Left renal cortex interstitium (tissue), 4 donors: ENCODE measurements at places on chromosomes 12 and 14. TPM values are rescaled to one million over a fixed set of nuclear protein-coding genes. Genes with fewer than 3 reads are reported as not detected.
A peak's percentile ranks its signal among the peaks of the same experiment; 100 is the strongest.

DNA sequence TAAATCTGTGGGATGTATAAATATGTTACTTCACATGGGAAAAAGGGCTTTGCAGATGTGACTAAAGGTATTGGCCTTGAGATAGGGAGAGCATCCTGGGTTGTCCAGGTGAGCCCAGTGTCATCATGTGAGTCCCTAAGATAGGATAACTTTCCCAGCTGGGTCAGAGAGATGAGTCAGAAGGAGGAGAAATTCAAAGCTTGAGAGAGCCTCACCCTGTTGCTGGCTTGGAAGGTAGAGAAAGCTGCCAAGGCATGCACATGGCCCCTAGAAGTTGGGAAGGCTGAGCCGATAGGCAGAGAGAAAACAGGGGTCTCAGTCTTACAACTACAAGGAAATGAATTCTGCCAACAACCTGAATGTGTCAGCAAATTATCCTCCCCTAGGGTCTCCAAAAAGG, 213.0 kb downstream of the ADGRD1 start:
- no peak for DNase-seq

GRCh38 chr12:132634411-132634990, 15.9 kb downstream of the P2RX2 start:
- DNase-seq = no peak

GRCh38 chr14:58629281-58629680, 8.5 kb upstream of the DACT1 start:
- DNase-seq = no peak

GRCh38 chr12:53252349-53252916, 15.7 kb upstream of the ESPL1 start:
- no peak for DNase-seq

- no peak for DNase-seq
Measured at GRCh38 chr12:112843287-112843686, 51.7 kb downstream of the RPH3A start.

GRCh38 chr12:31323391-31324115, 2.4 kb downstream of the SINHCAF start:
- DNase-seq = peak; percentile 42

GRCh38 chr12:106287364-106287763, 15.2 kb upstream of the TCP11L2 start:
- no peak for DNase-seq

- no peak for DNase-seq
Measured at GRCh38 chr14:63735720-63736119, 7.9 kb upstream of the SGPP1 start.

DNA sequence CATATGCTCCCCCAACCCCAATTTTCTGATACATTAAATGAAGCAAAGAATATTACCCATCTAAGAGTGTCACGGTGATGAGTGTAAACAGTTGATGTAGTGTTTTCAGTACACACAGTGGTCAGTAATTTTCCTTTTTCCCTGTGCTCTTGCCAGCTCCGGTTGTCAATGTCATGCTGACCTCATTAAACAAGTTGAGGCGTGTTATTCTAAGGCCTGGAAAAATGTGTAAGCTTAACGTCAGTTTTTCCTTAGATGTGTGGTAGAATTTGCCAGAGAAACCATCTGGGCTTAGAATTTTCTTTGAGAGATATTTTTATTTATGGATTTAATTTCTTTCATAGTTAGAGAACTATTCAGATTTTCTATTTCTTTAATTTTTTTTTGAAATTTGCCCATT, 11.7 kb upstream of the SERPINA6 start:
- no peak for DNase-seq

DNA sequence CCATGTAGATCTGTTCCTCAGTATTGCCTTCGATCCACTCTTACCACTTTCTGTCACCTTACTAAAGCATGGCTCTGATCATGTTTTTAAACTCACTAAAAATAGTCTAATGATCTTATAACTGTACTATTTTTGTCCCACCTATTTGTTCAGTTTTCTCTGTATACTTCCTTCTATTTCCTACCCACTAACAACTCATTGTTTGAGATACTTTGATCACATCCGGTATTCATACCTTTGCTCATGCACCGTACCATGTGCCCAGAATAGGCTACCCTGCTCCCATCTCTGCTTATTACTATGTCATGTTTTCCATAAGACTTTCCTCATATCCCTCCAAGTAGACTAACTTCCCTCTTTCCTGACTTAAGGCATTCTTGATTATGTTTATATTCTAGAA, 128.6 kb downstream of the MED13L start:
- no peak for DNase-seq

DNA sequence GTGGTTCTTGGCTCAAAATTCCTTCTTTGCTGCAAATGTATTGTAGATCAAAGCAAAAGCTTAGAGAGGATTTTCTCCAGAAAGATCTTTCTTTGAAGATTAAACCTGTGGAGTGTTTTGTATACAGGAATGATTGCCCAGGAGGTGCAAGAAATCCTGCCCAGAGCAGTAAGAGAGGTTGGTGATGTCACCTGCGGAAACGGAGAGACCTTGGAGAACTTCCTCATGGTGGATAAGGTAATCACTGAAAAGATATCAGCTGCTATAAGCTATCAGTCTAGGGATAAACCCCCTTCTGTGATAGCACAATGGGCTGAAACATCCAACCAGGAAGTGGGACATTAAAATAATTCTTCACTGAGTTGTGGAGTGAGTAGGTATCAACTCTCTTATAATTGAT, 85.7 kb downstream of the MYRFL start:
- no peak for DNase-seq

- DNase-seq = no peak
Measured at GRCh38 chr14:32597771-32598170, 268.7 kb downstream of the AKAP6 start.

DNA sequence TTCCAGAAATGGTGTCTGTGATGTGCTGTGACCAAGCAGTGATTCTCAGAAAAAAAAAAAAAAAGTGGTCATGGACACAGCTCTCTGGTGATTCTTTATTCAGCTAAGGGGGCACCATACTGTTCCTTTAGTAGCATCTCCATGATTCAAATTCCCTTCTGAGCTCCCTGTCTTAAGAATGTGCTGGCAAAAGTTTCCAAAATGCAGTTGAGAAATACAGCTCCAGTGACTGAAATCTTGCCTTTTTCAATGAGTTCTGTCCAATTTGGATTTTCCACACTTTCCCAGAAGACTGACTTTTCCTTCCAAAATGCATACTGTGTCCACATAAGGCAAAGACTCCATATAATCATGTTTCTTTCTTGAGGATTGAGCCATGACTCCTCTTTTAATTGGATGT, 24.3 kb upstream of the CPM start:
- no peak for DNase-seq

- DNase-seq = no peak
Measured at GRCh38 chr14:59132796-59133494, 55.5 kb upstream of the DAAM1 start.

DNA sequence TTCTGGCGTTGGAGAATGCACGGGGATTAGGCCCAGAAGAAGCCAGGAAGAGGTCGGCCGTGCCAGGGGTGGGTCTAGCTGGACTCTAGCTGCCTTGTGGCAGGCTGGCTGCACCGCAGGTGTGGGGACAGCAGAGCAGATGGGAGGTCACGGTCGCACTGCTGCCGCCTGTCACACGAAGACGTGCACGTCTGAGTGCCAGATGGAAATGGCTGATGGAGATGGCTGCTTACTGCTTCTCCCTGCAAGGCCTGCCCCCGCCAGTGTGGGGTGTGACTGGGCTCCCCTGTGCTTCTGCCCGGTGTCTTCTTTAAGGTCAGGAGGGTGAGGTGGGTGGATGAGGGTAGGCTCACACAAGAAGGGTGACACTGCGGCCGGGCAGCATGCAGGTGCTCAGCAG, 79.0 kb downstream of the MOK start:
- no peak for DNase-seq

DNA sequence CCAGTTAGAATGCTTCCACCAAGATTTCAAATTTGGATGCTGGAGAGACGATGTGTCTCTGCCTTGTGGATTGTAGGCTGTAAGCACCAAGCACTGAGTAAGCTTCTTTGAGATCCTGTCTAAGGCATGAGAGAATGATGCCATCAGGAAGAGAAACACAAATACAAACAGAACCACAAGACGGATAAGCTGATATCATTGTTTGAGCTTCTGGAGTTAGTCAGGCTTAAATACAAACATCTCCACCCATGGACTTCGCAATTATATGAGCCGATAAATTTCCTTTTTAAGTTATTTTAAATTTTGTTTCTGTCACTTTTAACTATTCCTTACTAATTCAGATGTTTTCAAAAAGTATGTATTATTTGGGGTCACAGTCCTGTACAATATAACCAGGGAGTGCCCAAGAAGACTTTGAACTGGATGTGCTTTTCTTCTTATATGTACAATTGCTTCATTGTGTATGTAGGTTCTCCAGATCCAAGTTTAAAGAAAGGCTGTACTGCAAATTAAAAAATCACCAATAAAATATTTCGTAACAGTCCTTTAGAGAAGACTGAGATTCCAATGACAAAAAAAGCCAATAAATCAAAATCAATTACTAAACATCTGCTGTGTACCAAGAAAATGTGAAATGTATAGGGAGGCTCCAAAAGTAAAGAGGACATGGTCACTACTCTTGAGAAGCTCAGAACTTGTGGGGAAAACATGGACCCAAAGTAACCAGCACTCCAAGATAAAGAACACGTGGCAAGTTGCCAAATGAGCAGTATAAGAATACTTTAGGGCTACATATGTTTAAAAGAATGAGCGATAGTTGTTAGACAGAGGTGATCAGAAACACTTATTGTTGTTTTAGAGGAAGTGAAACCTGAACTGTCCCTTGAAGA, 274.1 kb downstream of the ADAMTS20 start:
- no peak for DNase-seq

- no peak for DNase-seq
Measured at GRCh38 chr12:83388551-83388950, 701.8 kb downstream of the TMTC2 start.

- DNase-seq = no peak
Measured at GRCh38 chr12:109739747-109740693, 26.4 kb downstream of the FAM222A start.

DNA sequence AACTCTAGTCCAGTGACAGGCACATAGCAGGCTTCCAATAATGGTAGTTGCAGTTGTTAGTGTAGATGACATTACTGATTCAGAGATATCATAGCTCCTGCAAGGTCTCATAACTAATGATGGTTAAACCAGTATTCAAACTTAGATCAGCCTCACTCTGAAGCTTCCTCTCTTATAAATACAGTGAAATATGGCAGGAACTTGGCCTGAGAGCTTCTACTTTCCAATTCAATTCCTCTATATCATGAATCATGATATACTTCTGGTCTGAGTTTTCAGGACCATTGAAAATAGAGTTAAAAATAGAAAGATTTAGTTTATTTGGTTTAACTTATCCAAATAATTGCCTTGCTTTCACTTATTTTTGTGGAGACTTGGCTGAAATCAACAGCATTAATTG, 167.5 kb upstream of the NOVA1 start:
- DNase-seq = no peak

- no peak for DNase-seq
Measured at GRCh38 chr12:18261273-18261672, at the start of gene PIK3C2G. TSS of gene PIK3C2G (plus strand) at chr12:18261518. CDS start at chr12:18282082, 20,564 bp downstream.

GRCh38 chr14:39102265-39102968, 618 bp downstream of the SEC23A start:
- DNase-seq = no peak

DNA sequence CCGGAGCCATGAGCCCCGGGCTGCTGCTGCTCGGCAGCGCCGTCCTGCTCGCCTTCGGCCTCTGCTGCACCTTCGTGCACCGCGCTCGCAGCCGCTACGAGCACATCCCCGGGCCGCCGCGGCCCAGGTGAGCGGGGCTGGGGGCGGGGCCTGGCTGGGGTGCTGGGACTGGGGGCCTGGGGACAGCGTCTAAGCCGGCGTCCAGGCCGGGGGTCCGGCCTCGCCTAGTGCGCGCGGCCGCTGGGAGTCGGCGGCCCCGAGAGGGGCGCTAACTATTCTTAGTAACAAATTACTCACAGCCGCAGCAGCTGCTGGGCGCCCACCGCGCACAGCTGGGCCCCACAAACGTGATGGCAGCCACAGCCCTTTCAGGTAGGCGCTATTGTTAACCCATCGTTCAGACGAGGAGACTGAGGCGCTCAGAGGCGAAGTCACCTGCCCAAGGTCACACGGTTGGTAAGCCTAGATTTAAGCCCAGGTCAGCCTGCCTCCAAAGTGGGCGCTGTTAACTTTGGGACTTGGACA, 374 bp downstream of the CYP46A1 start:
- no peak for DNase-seq

DNA sequence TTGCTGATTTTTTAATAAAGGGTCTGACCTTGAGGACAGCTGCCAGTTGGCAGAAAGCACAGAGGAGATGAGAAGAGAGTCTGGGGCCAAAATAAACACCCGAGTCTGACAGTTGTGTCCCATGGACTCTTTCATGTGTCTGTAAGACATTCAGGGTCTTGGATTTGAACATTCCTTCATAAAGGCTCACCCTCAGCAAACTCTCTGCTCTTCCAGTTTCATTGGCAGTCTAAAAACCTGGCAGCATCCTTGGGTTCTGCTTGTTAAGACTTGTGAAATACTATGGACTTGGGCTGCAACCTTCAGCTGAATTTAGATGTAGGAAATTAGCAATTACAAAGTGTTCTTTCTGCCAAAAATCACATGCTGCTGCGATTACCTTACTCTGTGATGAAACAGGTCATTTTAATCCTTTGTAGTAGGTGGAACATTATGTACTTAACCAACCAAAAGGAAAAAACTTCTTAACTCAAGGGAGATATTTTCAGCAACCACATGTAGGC, 32.0 kb upstream of the LMNTD1 start:
- no peak for DNase-seq

DNA sequence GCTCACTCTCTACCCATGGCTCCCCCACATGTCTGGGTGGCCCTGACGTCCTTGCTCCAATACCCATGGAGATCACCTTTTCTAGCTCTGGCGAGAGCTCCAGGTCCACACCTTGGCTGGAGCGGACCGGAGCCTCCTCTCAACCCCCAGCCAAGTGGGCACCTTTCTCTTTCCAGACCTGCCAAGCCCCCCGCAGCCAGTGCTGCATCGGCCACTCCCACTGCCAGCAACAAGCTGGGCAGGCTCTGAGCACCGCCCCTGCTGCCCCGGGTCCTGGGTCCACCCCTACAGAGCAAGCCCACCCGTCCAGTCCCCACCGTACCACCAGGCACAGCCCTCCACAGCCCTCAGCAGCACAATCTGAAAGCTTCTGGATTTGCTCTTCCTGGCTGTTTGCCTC, 98.2 kb upstream of the C14orf180 start:
- DNase-seq = no peak

DNA sequence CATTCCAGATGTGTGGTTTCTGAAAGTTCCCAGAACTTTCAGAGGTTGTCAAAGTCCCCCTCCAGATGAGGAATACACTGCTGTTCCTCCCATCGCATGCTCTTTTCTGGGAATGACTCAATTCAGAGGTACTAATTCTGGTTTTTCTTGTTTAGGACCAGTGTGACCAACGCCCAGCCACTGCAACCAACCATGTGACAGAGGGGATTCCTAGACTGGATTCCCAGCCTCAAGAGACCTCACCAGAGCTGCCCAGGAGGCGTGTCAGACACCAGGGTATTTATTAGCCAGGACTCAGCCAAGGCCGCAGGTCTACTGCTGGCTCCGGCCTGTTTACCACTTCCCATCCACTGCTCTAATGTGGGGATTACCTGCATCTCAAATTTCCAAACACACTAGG, 24.2 kb downstream of the TRAFD1 start:
- no peak for DNase-seq

- DNase-seq = no peak
Measured at GRCh38 chr12:130026608-130027176, 122.9 kb upstream of the TMEM132D start.

The GPR135 gene
- polyA plus RNA-seq = 3.6 TPM

The OVCH1 gene
- 0.89 TPM for polyA plus RNA-seq

The PSME1 gene
- polyA plus RNA-seq = 209 TPM

The TAS2R19 gene
- polyA plus RNA-seq = 0.79 TPM

The ACVRL1 gene
- polyA plus RNA-seq = 38.0 TPM

The PSMC6 gene
- polyA plus RNA-seq = 178 TPM

The NTN4 gene
- polyA plus RNA-seq = 112 TPM

The ADAMTS20 gene
- 0.71 TPM for polyA plus RNA-seq

The KCNH3 gene
- polyA plus RNA-seq = 7.6 TPM

The ADAM20 gene
- 0.10 TPM for polyA plus RNA-seq
